ENCODE measurements at places on chromosomes 4 and X.

- DNase-seq, result no peak
These were observed 71.7 kb downstream of the CFAP299 start for GRCh38 chr4:80407246-80407645.

DNA sequence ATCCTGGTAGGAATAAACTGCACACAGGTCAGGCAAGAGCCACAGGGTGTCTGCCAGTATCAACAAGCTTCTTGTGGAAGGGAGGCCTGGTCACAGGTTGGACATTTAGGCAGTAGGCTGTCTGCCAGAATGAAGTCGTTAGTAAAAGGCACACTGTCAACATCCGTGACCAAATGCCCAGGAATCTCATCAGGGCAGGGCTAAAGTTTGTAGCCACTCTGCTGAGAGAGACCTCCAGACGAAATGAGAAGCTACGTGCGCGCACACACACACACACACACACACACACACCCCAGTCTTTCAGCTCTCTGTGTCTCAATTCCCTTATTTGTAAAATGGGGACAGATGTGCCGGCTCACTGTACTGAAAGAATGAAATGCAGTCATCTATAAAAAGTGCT lies 408.7 kb upstream of the ZFP42 start:
- DNase-seq, result no peak

DNA sequence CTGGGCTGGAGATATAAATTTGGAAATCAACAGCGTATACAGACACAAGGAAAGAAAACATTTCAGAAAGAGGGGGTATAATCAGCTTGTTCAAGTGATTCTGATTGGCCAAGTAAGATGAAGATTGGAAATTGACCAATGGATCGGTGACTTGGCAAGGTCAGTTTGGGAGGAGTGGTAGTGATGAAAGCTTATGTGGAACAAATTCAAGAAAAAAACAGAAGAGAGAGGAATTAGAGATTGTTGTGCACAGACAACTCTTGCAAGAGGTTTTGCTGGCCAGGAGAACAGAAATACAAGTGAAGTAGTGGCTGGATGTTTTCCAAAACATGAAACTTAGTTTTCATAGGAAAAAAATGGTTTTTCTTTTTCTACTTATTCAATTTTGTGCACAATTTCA lies 16.3 kb downstream of the CD38 start:
- no peak for DNase-seq

DNA sequence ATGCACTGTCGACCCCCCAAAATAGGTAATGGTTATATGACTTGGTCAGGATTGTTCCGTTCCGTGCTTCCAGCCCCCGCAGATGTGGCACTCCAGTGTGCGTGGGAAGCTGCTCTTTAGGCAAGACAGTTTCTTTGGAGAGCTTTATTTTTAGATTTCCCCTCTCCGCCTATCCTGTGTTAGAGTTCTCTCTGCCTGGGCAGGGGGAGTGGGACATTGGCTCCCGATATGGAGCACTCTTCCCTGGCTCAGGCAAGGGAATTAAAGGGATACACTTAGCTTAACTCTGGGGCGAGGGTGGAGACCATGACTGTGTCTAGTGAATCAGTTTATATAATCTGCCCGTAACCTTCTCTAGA lies 36.0 kb downstream of the DLG3 start:
- DNase-seq, result no peak

DNA sequence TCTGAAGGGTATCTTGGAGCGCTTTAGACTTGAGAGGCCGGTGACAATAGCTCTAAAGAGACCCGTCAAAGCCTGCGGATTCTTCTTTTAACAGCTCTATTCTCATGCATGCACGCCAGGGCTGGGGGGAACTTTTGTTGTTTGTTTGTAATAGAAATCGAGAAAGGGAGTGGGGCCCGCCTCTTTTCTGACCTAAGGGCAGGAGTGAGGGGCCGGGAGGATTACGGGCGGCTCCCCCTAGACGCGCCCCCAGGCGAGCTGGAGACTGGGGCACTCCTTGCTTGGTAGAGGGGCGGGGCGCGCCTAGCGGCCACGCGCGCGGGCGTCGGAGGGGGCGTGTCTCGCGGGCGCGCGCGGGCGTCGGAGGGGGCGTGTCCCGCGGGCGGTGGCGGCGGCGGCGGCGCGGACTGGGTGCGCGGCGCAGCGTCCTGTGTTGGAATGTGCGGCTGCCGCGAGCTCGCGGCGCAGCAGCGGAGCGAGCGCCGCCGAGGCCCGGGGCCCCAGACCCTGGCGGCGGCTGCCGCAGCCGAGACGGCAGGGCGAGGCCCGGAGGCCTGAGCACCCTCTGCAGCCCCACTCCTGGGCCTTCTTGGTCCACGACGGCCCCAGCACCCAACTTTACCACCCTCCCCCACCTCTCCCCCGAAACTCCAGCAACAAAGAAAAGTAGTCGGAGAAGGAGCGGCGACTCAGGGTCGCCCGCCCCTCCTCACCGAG lies at the start of gene REST:
Gene REST, plus strand, starts transcription at position 412 of the 717 bp plus-strand sequence. CDS start 2,739 bp downstream, outside the sequence.
- DNase-seq, result peak; percentile 77

- no peak for DNase-seq
These were observed 338.1 kb downstream of the BCOR start for GRCh38 chrX:39759526-39760224.

GRCh38 chrX:25007059-25008053 lies 8.4 kb downstream of the ARX start:
- no peak for DNase-seq

GRCh38 chrX:153885208-153885787 lies 675 bp downstream of the L1CAM start:
- DNase-seq, result no peak

- DNase-seq, result no peak
These were observed 1477.7 kb downstream of the RAPGEF2 start for GRCh38 chr4:160580581-160580980.

- DNase-seq, result no peak
These were observed 98.8 kb downstream of the CASK start for GRCh38 chrX:41824551-41824950.

- peak; percentile 53 for DNase-seq
These were observed 694 bp downstream of the PDS5A start for GRCh38 chr4:39976945-39977488.

DNA sequence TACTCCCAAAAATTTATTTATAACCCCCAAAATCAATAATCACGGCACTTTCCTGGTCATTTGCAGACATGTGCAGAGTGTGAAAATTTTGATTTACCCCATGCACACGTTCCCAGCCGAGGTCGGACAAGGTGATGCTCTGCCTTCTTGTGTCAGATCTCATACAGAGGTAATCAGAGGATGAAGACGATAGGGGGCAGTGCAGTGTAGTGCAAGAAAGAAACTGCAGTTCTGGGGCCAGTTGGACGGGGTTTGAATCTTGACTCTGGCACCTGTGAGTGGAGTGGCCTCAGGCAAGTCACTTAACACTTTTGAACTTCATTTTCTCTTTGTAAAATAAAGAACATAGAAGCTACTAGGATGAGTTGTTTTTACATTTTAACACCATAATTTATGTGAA lies 88.4 kb downstream of the FRMPD3 start:
- DNase-seq, result peak; percentile 11

GRCh38 chr4:78532046-78532445 lies 19.5 kb upstream of the ANXA3 start:
- no peak for DNase-seq

- no peak for DNase-seq
These were observed 1622.4 kb upstream of the PCDH10 start for GRCh38 chr4:131526686-131527085.

- no peak for DNase-seq
These were observed 71.9 kb downstream of the NAA11 start for GRCh38 chr4:79253924-79254323.

DNA sequence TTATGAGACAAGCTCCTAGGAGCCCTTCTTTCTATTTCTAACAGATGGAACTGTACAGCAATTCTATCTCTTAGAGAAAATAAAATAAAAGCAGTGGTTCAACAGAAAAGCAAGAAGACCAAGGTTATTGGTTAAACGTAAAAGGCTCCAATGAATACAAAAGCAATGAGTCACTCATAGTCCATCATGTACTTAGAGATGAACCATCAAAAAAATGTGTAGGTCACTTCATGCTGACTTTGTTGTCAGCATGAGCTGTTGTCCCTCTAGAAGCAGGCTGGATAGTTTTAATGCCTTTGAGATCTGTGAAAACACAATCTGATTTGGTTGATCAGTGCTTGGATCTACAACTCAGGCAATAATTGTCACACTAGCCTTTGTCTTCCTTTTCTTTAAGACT lies 378.6 kb upstream of the ANXA10 start:
- DNase-seq, result no peak

DNA sequence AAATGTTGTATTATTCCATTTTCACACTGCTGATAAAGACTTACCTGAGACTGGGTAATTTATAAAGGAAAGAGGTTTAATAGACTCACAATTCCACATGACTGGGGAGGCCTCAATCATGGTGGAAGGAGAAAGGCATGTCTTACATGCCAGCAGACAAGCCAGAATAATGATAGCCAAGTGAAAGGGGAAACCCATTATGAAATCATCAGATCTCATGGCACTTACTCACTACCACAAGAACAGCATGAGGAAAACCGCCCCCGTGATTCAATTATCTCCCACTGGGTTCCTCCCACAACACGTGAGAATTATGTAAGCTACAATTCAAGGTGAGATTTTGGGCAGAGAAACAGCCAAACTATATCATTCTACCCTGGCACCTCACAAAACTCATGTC lies 2535.1 kb downstream of the ARAP2 start:
- DNase-seq, result no peak

DNA sequence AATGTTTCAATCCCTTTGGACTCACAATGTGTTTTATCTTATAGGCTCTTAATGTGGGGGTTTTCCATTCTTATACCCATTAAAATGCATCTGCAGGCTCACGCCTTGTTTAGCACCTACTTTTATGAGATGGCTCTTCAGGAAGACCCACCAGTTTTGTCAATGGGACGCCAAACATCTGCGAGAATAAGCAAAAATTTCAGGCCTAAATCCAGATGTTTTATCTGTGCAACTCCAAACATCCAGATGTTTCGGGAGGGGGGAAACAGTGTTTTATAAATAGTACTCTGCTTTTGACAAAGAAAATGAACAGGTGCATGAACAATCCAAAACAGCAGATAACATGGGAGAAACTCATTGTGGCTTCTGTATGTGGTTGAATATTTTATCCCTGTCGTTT lies 342.8 kb downstream of the DHX15 start:
- DNase-seq, result no peak

- no peak for DNase-seq
These were observed 270.6 kb downstream of the BANK1 start for GRCh38 chr4:102061133-102061532.

GRCh38 chr4:164617426-164617825 lies 136.5 kb upstream of the SMIM31 start:
- DNase-seq, result no peak

GRCh38 chr4:186445040-186445439 lies 110.3 kb downstream of the MTNR1A start:
- DNase-seq, result no peak

GRCh38 chr4:139700568-139700967 lies 34.9 kb downstream of the MGST2 start:
- DNase-seq, result no peak

GRCh38 chr4:10715696-10716095 lies 31.1 kb upstream of the CLNK start:
- DNase-seq, result no peak

- no peak for DNase-seq
These were observed 77.7 kb upstream of the PSAPL1 start for GRCh38 chr4:7512428-7512827.

- DNase-seq, result no peak
These were observed 233.4 kb downstream of the PABPC4L start for GRCh38 chr4:133968174-133968573.

GRCh38 chr4:124167602-124168001 lies 544.9 kb downstream of the ANKRD50 start:
- no peak for DNase-seq

DNA sequence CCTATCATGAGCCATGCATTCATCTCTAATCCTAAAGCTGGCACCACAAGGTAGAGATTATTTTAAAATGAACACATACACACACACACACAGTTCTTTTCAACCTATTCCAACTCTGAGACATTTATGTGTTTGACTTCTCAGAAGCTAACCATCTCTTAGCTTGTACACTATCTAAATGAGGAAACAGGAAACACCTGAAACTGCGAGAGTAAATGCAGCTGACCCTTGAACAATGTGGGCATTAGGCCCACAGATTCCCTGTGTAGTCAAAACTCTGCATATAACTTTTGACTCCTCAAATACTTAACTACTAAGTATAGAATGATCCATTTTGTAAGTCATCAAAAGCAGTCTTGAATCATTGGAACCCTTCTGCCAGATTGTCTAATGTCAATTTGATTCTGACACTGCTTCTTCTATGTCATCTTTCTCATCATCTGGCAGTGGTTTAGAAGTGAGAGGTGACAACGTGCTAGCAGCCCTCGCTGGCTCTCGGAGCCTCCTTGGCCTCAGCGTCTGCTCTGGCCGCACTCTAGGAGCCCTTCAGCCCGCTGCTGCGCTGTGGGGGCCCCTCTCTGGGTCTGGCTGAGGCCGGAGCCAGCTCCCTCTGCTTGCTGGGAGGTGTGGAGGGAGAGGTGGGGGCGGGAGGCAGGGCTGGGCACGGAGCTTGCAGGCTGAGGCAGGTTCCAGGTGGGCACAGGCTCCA lies 21.4 kb upstream of the IL15 start:
- no peak for DNase-seq

DNA sequence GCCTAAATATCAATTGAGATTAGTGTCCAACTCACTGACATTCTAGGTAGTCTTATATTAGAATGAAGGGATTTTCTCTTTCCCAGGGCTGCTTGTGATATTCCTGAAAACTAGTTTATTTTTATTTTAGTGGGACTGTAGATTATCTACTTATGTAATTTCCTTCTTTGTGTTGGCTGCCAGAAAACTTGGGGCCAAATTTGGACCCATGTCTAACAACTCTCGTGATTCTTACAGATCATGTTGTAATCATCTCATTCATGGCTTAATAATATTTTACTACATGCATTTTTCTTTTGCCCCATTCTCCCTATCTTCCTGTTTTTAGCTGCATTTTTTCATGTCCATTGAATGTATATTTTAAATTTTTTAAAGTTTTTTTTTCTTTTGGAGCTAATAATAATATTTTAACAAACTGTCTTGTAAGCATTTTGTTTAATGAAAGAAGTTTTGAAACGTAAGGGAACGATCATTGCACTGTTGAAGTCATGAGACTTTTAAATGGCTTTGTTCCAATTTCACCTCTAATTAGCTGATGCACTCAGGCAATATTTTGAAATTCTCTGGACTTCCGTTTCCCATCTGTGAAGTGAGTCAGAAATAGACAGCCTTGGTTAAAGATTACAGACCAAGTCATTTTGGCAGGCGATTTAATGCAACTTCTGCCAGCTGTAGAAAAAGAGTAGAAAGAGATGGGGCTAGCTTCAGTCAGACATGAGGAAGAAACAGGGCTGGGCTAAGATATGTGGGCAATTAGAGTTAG lies 14.3 kb upstream of the TDO2 start:
- no peak for DNase-seq

Measured in activated CD4-positive, alpha-beta T cell treated with anti-CD3 and anti-CD28 coated beads for 4 hours (primary cell).